Spleen (tissue), 13 donors: ENCODE measurements at places on chromosomes 12 and 14. TPM values are rescaled to one million over a fixed set of nuclear protein-coding genes. Genes with fewer than 3 reads are reported as not detected.

DNA sequence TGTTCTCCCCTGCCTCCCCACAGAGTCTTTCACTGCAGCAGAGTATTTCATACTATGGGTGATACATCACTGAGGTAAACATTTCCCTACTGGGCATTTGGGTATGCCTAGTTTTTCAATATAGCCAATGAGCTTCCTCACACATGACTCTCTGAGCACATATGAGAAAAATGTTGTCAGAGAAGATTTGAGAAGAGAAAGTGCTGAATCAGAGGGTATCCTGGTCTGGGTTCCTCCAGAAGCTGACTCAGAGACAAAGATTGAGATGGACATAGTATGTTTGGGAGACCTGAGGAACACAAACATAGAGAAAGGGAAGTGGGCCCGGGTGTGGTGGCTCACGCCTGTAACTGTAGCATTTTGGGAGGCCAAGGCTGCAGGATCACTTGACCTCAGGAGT is 12.6 kb downstream of the SLC8B1 start:
- DNase-seq: no peak
- peaks cover 40% of the 10 kb centered on the region for H3K36me3 ChIP-seq
- H3K4me1 ChIP-seq: peaks cover 5% of the 10 kb centered on the region
- H3K4me3 ChIP-seq: no peak overlapping the region

GRCh38 chr14:22449600-22449905 is 139.5 kb downstream of the DAD1 start:
- no peaks in the 10 kb centered on the region for H3K27me3 ChIP-seq
- H3K4me1 ChIP-seq: peaks cover 17% of the 10 kb centered on the region
- H3K27ac ChIP-seq: peak overlapping the region; percentile 71
- no peaks in the 10 kb centered on the region for H3K36me3 ChIP-seq
- DNase-seq: no peak

DNA sequence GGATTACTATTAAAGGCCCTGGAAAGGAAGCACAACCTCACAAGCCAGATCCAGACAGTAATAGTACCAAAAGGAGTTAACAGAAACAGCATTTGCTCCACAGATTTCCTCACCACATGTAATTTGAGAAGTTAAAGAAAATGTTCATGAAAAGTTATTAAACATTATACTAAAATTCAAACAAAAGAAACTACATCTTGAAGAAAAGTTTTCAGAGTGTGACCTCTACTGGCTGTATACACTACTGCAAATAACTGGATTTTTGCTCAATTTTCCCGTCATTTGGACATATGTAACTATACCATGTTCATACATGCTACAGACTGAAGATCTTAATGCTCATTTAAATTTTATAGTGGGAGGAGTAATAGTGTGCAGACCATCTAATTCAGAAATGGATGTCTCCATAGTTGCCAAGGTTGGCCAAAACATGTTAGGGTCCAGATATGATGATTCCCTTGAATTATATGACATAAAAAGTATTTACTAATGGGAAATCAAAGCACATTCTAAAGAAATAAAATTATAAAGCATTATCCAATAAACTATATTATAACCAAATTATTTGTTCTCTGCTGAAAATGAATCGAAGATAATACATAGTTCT is 5.6 kb downstream of the KRR1 start:
- peaks cover 44% of the 10 kb centered on the region for H3K4me1 ChIP-seq
- no peak overlapping the region for H3K4me3 ChIP-seq
- no peak overlapping the region for H3K27ac ChIP-seq
- no peaks in the 10 kb centered on the region for H3K27me3 ChIP-seq
- no peak for DNase-seq
- H3K36me3 ChIP-seq: no peaks in the 10 kb centered on the region

The CLEC6A gene
- total RNA-seq: not detected

DNA sequence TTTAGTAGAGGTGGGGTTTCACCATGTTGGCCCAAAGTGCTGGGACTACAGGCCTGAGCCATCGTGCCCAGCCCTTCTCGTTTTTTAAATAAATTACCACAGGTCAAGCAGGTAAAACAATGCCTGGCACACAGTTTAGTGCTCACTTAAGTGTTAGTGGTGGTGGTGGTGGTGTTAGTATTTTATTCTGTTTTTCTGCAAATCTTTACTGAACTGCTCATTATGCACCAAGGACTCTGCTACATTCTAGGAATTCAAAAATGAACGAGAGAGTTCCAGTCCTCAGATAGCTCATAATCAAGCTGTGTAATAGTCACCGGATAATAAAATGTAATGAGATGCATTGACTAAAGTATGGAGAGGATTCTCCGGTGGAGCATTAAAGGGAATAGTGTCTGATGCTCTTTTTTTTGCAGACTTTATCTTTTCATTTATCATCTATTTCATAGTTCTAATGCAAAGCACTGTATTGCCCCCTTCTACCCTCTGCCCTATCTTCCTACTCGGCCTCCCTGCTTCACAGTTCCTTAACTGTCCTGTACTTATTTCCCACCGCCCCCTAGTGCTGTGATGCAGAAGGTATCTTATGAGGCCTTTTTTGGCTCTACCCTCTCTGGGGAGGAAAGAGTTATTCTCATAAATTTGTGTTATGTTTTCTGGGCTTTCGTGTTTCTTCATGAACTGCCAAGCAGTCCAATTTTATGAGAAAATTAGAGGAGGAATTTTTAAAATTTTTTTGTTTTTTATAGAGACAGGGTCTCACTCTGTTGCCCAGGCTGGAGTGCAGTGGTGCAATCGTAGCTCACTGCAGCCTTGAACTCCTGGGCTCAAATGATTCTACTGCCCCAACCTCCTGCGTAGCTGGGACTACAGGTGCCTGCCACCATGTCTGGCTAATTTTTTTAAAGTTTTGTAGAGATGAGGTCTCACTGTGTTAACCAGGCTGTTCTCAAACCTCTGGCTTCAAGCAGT is 1.0 kb downstream of the ITFG2 start:
- peak overlapping the region; percentile 94 for H3K27ac ChIP-seq
- no peaks in the 10 kb centered on the region for H3K27me3 ChIP-seq
- peaks cover 30% of the 10 kb centered on the region for H3K4me1 ChIP-seq
- H3K4me3 ChIP-seq: peak overlapping the region; percentile 59
- peaks cover 16% of the 10 kb centered on the region for H3K36me3 ChIP-seq
- peak; percentile 37 for DNase-seq

DNA sequence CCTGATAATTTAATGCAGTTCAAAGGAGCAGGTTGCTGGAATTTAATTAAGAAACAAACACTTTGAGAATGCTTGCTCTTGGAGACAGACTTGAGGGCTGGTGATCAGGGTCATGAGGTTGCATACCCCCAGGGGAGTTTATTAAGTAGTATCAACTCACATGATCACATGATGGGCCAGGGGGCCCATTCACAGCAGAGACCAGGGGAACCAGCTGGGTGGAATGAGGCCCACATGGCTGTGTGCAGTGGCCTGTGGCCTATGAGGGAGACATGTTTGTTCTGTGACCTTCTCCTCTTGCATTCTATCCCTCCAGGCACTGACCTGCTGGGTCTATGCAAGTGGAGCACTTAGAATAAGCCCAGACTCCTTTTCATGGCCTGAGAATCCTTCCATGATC is 266.6 kb upstream of the PWP1 start:
- H3K27ac ChIP-seq: no peak overlapping the region
- no peaks in the 10 kb centered on the region for H3K36me3 ChIP-seq
- H3K4me1 ChIP-seq: no peaks in the 10 kb centered on the region

DNA sequence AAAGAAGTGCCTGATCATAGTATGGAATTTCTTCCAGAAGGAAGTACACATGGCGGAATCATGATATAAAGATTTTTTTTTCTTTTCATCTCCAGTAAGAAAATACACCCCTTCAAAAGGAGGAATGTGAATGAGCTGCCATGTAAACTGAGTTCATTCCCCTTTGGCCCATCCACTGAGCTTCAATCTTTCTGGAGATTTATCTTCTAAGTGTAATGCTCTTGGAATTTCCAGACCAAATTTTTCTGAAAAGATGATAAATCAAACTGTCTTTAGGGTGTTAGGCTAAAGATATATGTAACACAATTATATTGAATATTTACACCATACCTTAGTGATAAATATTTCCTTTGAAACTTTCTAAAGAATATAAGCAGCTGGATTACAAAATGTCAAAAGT is 5.2 kb downstream of the DCN start:
- no peaks in the 10 kb centered on the region for H3K27me3 ChIP-seq
- no peaks in the 10 kb centered on the region for H3K4me1 ChIP-seq
- no peak overlapping the region for H3K4me3 ChIP-seq

DNA sequence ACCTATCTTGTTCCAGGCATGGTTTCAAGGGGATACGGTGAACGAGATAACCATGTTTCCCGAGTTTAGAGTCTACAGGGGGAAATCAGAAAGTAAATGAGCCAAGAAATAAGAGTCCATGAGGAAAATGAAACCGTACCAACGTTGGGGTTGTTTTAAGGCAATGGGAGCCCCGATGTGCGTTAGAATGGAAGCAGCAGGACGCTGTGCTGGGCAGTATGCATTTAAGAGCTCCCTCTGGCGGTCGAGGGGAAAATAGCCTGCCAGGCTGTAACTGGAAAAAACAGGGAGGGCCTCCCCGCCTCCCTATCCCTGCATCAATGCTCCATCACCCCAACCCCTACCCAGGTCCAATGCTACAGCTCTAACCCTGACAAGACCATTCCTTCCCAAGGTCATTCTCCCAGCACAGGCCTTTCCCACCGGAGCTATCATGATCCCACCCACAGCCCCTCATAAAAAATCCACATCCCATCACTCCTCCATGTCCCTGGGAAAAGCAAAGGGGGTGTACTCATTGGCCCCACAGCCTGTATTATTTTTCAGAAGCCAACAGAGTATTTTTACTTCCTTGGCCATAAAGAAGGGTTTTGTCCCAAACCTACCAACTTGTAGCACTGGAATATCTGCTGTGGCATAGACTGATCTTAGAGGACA is 226.3 kb upstream of the NOS1 start:
- H3K27me3 ChIP-seq: no peaks in the 10 kb centered on the region
- no peak overlapping the region for H3K4me3 ChIP-seq
- H3K27ac ChIP-seq: no peak overlapping the region
- H3K4me1 ChIP-seq: no peaks in the 10 kb centered on the region

DNA sequence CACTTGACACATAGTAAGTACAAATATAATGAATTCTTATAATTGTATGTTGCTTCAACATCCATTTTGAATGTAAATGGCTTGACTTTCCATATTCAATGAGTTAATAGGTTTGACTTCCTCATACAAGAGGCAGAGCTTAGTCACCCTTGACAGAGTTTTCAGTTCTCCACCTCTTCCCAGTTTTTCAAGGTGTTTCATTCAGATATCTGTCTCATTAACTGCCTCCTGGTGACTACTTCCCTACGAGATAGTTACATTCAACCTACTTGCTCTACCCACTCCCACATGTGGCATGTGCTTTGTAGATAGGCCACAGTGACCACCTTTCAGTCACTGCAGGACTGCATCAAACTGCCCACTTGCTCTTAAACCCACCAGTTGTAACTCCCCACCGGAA is 60.0 kb downstream of the MYF5 start:
- H3K4me1 ChIP-seq: no peaks in the 10 kb centered on the region
- no peak overlapping the region for H3K4me3 ChIP-seq
- no peak for DNase-seq
- no peaks in the 10 kb centered on the region for H3K36me3 ChIP-seq
- no peak overlapping the region for H3K27ac ChIP-seq

GRCh38 chr14:74907744-74908143 is 15.3 kb downstream of the RPS6KL1 start:
- H3K4me3 ChIP-seq: no peak overlapping the region
- H3K4me1 ChIP-seq: peaks cover 8% of the 10 kb centered on the region
- H3K36me3 ChIP-seq: peaks cover 14% of the 10 kb centered on the region
- peak overlapping the region; percentile 44 for H3K27ac ChIP-seq
- DNase-seq: no peak

GRCh38 chr14:92553438-92553837 is 39.9 kb downstream of the RIN3 start:
- H3K36me3 ChIP-seq: peaks cover 18% of the 10 kb centered on the region
- peaks cover 92% of the 10 kb centered on the region for H3K4me1 ChIP-seq
- H3K27ac ChIP-seq: no peak overlapping the region
- H3K4me3 ChIP-seq: no peak overlapping the region
- no peak for DNase-seq

GRCh38 chr14:78746086-78746595 is 576.0 kb downstream of the NRXN3 start:
- H3K27me3 ChIP-seq: no peaks in the 10 kb centered on the region
- no peak overlapping the region for H3K27ac ChIP-seq
- no peak overlapping the region for H3K4me3 ChIP-seq
- no peaks in the 10 kb centered on the region for H3K4me1 ChIP-seq

- no peaks in the 10 kb centered on the region for H3K27me3 ChIP-seq
- no peak for DNase-seq
- no peak overlapping the region for H3K27ac ChIP-seq
Measured at GRCh38 chr12:104133321-104133720, 4.7 kb downstream of the NFYB start.

DNA sequence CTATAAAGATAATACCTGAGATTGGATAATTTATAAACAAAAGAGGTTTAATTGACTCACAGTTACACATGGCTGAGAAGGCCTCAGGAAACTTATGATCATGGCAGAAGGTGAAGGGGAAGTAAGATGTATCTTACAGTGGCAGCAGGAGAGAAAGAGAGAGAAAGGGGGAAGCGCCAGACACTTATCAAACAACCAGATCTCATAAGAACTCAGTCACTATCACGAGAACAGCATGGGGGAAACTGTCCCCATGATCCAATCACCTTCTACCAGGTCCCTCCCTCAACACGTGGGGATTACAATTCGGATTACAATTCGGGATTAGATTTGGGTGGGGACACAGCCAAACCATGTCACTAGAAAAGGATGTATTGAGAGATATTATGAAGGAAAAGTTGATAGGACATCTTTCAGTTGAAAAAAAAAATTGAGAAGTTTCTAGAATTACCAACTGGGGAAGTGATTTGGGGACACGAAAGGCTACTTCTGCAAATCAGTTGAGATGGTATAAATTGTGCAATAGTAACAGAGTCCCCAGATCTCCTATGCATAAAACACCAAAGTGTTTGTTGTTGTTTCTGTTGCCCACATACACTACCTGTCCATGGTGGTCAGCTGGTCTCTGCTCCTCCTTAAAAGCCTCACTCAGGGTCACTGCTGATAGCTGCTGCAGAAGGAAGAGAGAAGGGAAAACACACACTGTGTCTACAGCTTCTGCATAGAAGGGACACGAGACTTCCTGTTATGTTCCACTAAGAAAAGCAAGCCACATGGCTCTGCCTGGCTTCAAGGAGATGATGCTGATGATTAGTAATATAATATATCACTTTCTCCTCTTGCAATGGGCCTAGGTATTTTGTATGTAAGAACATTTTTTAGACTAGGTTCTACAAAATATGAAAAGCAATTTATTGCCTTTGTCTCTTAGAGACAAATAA is 465.5 kb downstream of the PDZRN4 start:
- no peak for DNase-seq
- H3K27ac ChIP-seq: no peak overlapping the region
- no peaks in the 10 kb centered on the region for H3K36me3 ChIP-seq
- H3K4me3 ChIP-seq: no peak overlapping the region
- H3K4me1 ChIP-seq: no peaks in the 10 kb centered on the region

DNA sequence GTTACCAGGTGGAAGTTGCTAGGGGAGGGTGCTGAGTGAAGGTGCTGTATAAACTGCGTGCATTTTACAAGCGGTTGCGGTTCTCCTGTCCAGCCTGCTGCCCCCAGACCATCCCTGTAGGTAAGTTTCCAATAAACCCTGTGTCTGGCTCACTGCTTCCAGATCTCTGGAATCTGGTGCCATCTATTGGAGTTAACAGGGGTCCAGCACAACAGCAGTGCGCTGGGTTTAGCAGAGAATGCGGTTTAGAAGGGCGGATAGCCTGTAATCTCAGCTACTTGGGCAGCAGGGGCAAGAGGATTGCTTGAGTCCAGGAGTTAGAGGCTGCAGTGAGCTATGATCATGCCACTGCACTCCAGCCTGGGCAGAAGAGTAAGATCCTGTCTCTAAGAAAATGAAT is 4.9 kb downstream of the AACS start:
- no peak for DNase-seq
- H3K27me3 ChIP-seq: no peaks in the 10 kb centered on the region
- H3K36me3 ChIP-seq: no peaks in the 10 kb centered on the region
- peaks cover 5% of the 10 kb centered on the region for H3K4me1 ChIP-seq
- H3K27ac ChIP-seq: no peak overlapping the region

The NPFF gene
- not detected for total RNA-seq
